ENCODE measurements at places on chromosomes 16 and 17.

- no peak for DNase-seq
These were observed 4.2 kb downstream of the RBFOX3 start for GRCh38 chr17:79606487-79607281.

- no peak for DNase-seq
These were observed 8.0 kb downstream of the EIF4A3 start for GRCh38 chr17:80138856-80139426.

DNA sequence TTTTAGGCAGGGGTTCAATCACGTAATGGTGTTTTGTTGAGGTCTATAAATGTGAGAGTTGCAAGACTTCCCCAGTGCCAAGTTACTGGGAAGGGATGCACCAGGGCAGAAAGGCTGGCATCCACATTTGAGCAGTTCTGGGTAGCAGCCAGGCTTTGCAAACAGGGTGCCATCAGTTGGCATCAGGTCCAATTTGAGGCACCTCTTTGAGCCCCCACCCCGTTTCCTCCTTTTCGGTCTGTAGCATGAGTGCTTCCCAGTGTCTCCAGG, 142.6 kb upstream of the CACNG5 start:
- DNase-seq, result no peak

DNA sequence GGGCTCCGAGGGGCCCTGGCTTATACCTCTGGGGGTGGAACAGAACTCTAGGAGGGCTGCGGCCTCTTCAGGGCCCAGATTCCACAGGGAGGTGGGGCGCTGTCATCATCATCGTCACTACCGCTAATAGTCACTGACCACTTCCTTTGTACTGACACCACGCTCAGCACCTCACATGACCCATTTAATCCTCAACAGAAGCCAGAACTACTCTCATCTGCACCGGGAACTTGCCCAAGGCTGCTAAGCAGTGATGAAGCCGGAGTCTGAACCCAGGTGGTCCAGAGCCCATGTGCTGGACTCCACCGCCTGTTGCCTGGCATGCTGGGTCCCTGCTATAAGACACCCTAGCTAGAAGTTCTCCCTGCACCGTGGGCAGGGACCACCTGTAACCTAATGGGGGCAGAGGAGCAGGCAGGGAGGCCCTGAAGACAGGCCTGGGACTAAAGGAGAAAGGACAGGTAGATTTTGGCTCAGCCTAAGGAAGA, 12.0 kb downstream of the UNC13D start:
- DNase-seq, result no peak

DNA sequence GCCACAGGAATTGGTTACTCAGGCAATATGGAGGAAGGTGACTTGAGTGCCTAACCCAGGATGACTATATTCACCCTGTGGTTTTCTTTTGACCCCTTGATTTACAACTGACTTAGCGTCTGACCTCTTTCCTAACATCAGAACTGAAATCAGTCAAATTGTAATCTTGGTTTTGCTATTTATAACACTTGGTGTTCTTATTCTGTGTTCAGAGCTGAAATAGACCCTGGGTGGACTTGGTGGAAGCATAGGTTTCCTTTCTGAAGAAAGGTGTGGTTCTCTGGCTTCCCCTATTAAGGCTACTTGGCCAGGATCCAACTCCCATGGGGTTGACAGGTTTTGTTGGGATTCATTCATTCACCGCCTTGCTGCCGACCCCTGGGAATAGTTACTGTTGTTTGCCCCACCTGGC, 80.8 kb downstream of the CLEC16A start:
- DNase-seq, result no peak

- no peak for DNase-seq
These were observed 157.6 kb upstream of the GSE1 start for GRCh38 chr16:85455534-85455933.

- no peak for DNase-seq
These were observed 177.1 kb downstream of the RAB11FIP4 start for GRCh38 chr17:31568539-31568938.

- no peak for DNase-seq
These were observed 35.0 kb downstream of the SNX29 start for GRCh38 chr16:12011565-12011964.

DNA sequence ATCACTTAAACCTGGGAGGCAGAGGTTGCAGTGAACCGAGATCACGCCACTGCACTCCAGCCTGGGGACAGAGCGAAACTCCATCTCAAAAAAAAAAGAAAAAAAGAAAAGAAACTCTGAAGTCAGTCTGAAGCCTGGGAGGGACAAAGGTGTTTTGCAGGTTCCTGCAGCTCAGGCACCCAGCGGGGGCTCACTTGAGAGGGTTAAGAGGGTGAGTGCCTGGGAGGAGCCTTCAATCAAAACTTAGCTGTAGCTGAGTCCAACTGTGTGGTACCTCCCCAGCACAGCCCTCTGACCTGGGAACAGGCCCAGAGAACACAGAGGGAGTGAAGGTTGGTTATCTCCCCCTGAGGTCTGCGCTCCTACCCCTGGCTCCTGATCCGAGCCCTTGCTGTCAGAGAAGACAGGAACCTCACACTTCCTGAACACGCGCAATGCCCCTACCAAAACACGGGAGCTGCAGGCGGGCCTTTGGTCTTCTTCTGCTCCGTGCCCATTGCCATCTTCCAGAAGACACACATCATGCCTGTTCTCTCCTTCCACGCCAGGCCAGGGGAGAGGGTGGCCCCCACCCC, 20.4 kb upstream of the ZC3H18 start:
- DNase-seq, result no peak

GRCh38 chr17:43406676-43407645, 8.2 kb downstream of the ARL4D start:
- no peak for DNase-seq

DNA sequence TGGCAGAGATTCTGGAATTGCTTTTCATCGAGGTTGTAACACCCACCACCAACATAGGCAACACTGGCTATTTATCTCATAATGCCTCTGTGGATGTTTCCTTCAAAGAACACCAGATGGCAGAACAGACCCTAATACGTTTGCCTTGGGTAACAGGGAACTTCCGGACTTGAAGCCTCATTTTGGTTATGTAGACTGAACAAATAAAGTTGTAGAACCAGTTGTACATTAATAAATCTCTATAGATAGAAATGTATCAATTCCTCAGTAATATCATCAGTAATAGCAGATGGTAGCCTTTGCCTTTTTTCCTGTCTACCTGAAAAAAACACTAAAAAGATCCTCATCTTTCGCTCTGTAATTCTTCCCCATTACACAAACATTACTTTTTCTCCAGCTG, 25.9 kb upstream of the APOH start:
- no peak for DNase-seq

DNA sequence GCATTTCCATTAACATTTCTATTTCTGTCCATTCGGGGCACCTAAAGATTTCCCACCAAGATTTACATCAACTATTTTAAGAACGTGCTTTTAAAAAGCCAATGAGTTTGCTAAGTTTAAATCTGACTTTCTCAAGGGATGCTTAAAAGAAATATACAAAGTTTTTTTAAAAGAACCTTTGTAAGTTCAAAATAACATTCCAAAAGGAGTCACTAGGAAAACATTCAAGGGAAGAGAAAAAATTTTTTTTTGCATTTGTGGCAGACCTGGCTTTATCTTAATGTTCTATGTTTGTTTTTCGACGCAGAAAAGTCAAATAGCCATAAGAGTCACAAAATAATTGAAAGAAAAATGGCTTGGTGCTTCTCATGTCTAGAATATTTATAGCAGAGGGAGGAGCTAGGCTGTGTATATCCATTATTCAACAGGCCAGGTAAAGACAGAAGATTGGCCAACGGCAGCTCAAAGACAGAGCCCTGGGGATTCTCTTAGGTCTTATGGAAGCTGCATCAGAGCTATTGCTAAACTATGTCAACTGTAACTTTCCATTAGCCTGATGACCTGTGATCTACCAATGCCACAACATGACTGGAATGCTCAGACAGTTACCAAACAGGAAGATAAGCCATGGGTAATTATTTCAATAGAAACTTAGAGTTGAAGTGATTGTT, 37.8 kb upstream of the MYOCD start:
- DNase-seq, result no peak

DNA sequence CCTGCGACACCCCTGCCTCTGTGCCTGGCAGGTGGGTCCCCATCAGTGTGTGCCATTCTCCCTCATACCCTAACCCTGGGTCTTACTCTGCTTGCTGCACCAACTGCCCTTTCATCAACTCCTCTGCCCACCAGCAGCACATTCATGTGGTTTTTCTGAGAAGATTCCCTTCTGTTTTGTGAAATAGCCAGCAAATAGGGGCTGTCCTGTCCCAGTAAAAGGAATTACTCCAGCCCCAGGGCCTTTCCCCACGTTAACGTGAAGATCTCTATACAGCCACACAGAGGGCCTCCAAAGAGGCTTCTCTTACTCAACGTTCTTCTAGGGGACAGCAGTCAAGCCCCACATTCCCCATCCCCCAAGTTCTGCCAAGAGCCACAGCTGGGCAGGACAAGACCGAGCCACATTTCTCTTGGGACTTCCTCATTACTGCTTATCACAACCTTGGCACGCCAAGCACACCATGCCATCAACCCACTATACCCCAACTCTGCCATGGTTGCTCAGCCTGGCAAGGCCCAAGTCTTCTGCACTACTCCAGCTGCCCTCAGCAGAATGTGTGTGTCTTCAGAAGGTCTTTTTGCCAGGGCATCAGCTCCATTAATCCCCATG, 18.7 kb upstream of the CCL2 start:
- no peak for DNase-seq

- DNase-seq, result no peak
These were observed 2.9 kb downstream of the TMEM107 start for GRCh38 chr17:8173056-8173870.

GRCh38 chr16:61014869-61015268, 1021.4 kb downstream of the CDH8 start:
- no peak for DNase-seq

DNA sequence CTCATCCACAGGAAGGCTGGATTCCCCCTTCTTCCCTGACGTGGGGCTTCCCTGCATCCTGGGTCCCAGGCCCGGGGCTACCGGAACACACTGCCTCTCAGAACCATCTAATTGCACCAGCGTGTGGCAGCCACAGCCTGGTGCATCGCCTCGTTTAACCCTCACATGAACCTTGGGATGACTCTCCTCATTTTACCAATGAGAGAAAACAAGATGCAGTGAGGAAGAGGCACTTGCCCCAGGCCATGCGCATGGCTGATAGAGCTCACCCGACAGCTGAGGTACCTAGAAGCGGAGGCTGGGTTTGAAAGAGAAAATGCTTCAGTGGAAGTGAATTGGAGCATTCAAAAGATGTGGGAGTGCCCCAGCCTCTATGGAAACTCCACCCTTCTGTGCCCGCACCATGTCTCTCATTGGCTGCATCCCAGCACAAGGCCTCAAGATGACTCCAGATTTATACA, 162.3 kb downstream of the KATNIP start:
- no peak for DNase-seq

GRCh38 chr17:8327303-8327649, 12.4 kb upstream of the ODF4 start:
- DNase-seq, result no peak

GRCh38 chr17:9900784-9901183, 4.3 kb downstream of the RCVRN start:
- DNase-seq, result no peak

GRCh38 chr16:27408012-27408601, 6.1 kb downstream of the IL21R start:
- DNase-seq, result no peak

DNA sequence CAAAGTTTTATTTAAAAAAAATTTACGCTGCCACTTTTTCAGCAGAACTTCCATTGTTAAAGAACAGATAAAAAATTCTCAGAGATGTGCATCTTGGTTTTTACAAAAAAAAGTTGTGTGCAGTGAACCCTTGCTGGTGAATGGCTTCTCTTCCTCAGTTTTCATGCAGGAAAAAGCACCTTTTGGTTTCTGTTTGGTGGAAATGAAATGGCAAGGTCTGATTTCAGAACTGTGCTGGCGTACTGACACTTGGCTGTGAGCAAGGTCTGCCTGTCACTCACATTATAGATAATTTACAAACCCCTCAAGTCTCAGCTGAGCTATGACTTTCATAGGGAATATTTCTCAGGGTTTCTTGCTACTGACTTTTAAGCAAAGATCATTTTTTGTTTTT, 5.7 kb upstream of the SALL1 start:
- no peak for DNase-seq

GRCh38 chr16:54792811-54793210, 137.9 kb upstream of the IRX5 start:
- no peak for DNase-seq

Data from keratinocyte (primary cell).